ENCODE measurements at places on chromosomes 11 and 22.

GRCh38 chr11:47107744-47108143 lies 68.9 kb downstream of the ARFGAP2 start:
- DNase-seq: no peak

DNA sequence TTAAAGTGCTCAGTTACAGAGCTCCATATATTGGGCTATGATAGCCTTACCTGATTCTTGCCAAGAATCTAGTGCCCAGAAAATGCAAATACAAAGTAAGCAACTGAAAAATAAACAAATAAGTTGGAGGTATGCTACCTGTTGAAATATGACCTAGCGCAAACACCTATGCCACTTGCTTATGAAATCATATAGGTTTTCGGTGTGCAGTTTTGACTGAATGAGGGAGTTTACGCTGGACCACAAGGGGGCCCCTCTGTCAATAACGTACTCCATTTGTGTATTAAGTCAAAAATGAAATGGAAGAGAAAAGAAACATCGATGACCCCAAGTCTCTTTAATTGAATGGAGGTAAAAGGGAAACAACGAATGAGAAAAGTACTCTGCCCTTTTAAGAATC lies 84.9 kb upstream of the TRIM77 start:
- no peak for DNase-seq

GRCh38 chr11:93464927-93465540 lies 78.2 kb downstream of the SMCO4 start:
- DNase-seq: no peak

DNA sequence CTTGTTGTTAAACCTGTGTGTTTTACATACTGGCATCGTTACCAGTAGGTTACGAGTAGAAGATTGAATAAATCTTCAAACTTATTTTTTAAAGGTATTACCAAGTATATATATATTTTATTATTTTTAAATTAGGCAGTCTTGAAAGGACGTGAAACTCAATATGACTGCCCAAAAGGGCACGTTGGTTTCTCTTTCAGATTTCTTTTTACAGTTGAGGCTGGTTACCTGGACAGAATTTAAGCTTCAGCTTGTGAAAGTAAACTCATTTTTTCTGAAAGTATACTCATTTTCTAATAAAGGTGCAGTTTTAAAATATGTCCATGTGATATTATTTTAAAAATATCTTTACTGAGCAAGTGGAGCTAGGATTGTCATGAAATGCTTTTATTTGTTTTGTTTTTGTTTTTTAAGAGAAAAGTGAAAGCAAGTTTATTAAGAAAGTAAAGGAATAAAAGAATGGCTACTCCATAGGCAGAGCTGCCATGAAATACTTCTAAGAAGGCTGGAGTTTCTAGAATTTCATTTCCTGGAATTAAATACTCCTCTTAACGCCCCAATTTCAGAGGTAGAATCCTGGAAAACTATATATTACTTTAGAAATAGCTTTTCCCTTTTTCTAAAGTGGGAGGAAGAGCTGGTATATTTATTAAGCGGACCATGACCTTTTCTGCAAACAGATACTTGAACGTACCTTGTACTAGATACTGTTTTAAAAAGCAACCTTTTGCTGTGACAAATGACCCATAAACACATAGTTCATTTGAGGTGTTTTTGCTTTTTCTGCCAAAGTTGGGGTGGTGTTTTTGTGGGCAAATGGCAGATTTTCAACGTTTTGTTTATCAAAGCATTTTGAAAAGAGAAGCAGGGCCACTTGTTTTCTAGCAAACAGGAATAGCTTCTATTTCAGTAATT lies 1.9 kb downstream of the FBXO7 start:
- DNase-seq: no peak

GRCh38 chr22:43238526-43239006 lies 51.6 kb upstream of the TTLL12 start:
- no peak for DNase-seq

DNA sequence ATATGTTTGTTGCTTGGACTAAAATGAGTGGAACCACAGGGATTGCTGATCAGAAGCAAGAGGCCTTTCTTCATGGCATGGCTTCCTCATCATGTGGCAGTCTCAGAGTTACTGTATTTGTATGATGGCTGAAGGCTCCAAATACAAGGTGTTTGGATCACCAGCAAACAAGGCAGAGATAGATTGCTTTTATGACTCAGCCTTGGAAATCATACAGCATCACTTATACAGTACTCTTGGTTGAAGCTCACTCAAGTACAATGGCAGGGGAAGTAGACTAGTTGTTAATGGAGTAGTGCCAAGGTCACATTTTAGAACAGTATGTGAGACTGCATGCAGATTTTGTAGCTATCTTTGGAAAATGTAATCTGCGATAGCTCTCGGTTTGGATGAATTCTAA lies 16.6 kb downstream of the CAPRIN1 start:
- no peak for DNase-seq

DNA sequence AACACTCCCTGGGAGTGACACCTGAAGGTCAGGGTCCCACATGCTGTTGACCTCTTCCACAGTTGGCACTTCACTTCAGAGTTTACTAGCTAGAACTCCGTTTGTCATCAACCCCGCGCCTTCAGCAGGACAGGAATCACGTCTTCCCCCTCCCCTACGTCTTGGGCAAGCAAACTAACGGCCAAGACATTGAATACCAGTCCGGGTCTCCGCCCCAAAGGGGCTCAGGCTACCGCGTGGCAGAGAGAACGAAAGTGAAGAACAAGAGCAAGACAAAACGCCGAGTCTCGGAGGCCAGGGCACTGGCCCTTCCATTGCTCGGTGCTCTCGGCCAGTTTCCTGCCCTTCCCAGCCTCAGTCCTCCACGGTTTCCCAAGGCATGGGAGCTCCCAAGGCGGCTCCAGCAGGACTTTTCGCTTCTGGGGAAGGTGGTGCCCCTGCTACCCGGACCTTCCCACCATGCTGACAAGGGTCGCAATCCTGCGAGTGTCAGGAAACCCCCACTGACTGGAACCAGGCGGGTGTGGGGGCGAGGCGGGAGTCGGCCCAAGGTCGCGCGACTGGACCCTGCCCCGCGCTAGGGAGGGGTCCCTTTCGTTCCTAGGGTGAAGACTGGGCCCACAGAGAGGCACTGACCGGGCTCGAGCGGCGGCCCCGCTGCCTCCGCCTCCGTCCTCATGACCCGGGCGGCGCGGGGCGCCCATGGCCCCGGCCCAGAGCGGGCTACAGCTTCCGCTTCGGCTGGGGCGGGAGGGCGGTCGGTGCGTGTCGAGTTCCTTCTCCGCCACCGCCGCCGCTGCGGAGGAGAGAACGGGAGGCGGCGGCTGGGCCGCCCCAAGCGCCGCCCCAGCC lies at the start of gene GUCD1:
TSS of gene GUCD1 (minus strand) at position 826 of the 852 bp plus-strand sequence. CDS start at position 679, 147 bp downstream.
- DNase-seq: no peak

DNA sequence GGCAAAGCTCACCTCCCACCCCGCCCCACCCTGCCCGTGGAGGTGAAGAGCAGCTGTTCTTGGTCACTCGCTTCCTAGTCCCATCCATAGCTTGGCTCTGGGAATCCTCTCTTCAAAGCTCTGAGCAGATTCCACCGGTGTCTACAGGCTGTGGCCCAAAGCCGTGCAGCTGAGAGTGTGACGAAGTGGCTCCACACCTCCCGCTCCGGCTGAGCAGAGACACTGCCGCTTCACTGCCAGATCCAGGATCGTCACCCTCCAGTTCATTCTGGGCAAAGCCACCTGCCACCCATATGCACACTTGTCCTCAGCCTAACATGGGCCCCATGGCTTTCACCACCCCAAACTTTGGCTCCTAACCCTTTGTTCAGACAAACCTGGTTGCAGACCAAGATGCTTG lies 532.9 kb upstream of the B3GAT1 start:
- no peak for DNase-seq

- no peak for DNase-seq
Measured at GRCh38 chr11:130314184-130314749, 450 bp downstream of the ZBTB44 start.

- DNase-seq: no peak
Measured at GRCh38 chr11:203945-204586, 3.1 kb downstream of the BET1L start.

DNA sequence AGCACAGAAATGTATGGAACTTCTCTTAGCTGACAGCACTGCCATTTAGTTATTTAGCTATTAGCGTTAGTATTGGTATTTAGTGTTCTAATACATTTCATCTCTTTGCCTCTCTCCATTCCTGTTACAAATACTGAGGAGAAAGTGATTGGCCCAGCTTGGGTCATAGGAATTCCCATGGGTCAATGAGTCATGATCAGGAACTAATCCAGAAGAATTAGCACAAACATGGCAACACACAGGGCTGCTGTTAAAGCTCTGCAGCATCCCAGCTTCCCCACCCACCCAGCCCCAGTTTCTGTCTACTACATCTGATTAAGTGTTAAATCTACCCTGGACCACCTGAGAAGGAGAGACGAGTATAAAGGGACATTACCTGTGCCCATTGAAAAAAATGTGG lies 36.1 kb downstream of the PDGFD start:
- no peak for DNase-seq

GRCh38 chr11:68527585-68527984 lies 67.0 kb downstream of the PPP6R3 start:
- DNase-seq: no peak

DNA sequence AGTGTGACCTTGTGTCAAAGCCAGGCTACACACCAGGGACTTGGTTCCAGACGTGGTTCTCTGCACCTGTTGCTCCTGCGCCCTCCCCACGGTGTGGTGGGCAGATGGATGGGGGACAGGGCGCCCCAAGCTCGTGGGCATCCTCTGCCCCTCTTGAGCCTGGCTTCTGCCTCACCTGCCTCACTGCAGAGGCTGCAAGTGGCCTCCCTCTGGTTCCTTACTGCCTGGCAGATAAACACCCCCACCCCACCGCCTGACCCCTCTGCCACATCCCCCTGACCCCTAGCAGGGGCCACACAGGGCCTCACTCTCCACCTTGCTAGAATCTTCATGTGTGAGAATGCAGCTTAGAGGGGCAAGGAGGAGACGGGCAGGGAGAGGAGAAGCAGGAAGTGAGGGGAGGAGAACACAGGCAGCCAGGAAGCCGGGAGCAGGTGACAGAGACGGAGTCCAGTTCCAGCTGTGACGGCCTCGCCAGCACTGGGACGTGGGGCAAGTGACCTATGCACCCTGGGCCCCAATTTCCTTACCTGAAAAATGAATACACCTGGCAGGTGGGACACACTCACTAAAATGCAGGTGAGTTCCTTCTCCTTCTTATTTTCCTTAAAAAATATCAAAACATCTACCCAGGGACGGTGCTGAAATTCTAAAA lies 178.3 kb downstream of the EFCAB6 start:
- no peak for DNase-seq

GRCh38 chr11:68584097-68584496 lies 100.2 kb upstream of the GAL start:
- DNase-seq: no peak

All from DMS 273 treated with DMSO at 0.1 percent for 48 hours (cell line).